ENCODE measurements at places on chromosomes 4 and X.

GRCh38 chr4:90121676-90122354, 5.4 kb upstream of the CCSER1 start:
- no peak for DNase-seq

- DNase-seq = no peak
These were observed 73.1 kb upstream of the EPGN start for GRCh38 chr4:74235135-74235534.

- DNase-seq = no peak
These were observed 116.6 kb downstream of the CPZ start for GRCh38 chr4:8709050-8709728.

DNA sequence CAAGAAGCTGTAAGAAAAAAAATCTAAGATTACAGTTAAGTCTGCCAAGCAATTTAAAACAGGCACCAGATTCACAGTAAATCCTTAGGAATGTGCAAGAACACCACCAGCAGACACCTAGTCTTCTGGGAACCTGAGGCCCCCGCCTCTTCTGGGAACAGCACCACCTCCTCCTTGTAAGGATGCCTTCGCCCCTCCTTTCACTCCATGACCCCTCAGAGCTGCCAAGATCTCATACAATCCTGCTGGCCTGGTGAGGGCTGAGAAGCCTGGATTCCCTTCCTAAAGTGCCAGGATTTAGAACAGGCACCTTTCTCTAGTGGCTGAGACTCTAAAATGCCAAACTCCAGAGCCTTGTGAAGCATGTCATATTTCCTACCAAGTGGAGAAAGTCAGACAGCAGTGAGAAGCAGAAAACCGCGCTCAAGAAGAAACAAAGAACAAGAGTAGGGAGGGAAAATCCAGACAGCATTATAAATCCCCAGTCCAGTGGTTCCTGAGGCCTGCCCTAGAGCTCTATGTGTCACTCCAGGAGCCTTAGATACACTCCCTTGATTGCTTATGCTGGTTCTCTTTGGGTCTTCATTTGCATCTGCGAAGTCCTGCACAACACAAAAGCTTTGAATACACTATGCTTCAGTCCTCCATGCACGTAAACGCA, 166.4 kb downstream of the TSPAN5 start:
- DNase-seq = no peak

DNA sequence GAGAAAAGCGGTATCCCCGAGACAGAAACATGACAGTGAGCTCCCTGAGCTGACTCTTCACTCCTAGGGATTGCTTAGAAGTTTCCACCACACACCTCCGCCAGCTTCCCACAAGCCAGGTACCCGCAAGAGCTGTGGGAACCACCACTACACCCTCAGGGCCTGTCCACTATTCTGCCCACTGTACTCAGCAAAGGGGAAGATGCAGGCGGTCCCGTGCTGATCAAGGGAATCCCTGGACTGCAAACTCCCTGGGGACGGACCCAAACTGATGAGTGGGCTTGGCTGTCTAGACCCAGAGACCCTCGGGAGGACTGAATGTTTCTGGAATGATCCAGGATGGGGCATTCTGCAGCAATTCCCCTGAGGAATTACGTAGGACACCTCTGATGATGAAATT, 30.2 kb downstream of the REELD1 start:
- DNase-seq = no peak

- DNase-seq = no peak
These were observed 10.0 kb upstream of the OPHN1 start for GRCh38 chrX:68443155-68443868.

- no peak for DNase-seq
These were observed 171.4 kb downstream of the AASDH start for GRCh38 chr4:56215901-56216300.

GRCh38 chr4:145090380-145090779, 7.6 kb downstream of the ANAPC10 start:
- no peak for DNase-seq

DNA sequence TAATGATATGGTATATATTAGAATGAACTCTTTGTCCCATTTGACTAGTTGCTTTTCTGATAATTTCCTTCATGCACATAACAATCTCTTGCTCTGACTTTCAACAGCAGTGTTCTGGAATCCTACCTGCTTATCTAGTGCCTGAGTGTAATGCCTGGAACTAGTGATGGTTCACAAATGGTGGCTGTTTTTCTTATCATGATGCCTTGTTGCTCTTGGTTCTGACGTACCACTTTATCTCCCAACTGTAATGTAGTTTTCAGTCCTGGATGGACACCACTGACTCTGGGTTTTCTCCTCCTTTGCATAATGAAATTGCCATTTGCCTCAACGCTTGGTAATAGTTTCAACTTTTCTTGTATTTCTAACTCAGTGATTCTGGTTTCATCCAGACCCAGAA, 25.5 kb upstream of the LUZP4 start:
- no peak for DNase-seq

- no peak for DNase-seq
These were observed 107.7 kb downstream of the GALNTL6 start for GRCh38 chr4:171920901-171921300.

DNA sequence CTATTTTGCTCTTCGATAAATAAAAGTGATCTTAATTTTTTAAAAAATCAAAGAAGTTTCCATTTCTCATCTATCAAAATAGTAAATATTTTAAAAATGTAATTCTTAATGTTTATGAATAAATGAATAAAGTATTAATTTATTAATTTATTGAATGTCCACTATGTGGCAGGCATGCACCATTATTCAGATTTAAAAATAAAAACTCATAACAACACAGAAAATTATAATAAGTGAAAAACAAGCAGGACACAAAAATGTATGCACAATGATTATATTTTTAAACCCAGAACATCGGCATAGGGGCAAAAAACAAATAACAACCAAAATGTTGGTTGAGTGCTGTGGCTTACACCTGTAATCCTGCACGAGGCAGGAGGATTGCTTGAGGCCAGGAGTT, 5.3 kb upstream of the PYURF start:
- DNase-seq = no peak

- no peak for DNase-seq
These were observed 13.0 kb downstream of the SMARCA1 start for GRCh38 chrX:129510331-129510730.

DNA sequence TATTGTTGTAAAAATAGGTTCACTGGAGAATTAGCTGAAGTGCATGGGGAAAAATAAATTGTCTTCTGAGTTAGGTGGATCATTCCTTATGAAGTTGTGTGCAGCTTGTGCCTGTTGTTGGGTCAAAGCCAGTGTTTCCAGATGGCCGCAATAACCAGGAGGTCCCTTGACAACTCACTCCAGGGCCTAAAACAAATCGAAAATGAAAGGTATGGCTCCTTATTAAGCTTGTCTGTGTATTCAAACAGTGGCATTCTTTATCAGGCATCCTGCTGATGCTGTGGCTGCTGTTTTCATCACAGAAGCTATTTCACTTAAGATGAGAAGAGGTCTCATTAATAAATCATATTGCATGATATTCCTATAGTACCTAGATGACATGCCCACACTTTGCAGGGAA, 80.2 kb downstream of the GRIA2 start:
- no peak for DNase-seq

DNA sequence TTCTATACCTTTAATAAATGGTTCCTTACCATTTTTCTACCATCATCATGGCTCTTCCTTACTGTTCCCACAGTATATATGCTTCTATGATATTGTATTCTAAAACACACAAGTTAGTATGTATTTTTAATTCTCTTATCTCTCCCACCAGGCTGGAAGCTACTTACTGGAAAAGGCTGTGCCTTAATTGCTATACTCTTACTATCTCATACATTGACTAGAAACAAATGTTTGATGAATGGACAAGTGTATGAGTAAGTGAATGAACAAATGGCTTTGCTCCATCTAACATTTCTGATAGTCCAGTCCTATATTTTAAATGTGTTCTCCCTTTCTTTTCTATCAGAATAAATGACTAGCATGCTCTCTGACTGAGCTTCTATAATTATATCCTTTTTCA, 320.8 kb upstream of the RASGEF1B start:
- DNase-seq = no peak

- no peak for DNase-seq
These were observed 42.3 kb downstream of the STX18 start for GRCh38 chr4:4499438-4500123.

GRCh38 chr4:139861471-139861870, 195.9 kb downstream of the MGST2 start:
- no peak for DNase-seq

- no peak for DNase-seq
These were observed 160.6 kb downstream of the PTTG2 start for GRCh38 chr4:38120772-38121171.

DNA sequence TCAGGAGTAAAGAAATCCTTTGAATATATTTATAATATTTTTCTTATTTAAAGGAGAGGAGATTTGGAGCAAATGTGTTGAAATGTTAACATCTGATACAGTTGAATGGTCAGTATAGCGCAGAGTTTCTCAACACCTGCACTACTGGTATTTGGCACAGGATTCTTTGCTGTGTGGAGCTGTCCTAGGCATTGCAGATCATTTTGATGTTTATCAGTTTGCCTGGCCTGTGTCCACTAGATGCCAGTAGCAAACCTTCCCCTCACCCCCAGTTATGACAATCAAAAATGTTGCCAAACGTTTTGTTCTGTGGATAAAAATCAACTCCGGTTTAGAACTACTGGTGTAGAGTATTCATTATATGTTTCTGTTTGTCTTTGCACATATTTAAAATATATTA, 765.3 kb upstream of the SLIT2 start:
- DNase-seq = no peak

GRCh38 chrX:17432158-17432557, 57.2 kb downstream of the NHS start:
- DNase-seq = no peak

DNA sequence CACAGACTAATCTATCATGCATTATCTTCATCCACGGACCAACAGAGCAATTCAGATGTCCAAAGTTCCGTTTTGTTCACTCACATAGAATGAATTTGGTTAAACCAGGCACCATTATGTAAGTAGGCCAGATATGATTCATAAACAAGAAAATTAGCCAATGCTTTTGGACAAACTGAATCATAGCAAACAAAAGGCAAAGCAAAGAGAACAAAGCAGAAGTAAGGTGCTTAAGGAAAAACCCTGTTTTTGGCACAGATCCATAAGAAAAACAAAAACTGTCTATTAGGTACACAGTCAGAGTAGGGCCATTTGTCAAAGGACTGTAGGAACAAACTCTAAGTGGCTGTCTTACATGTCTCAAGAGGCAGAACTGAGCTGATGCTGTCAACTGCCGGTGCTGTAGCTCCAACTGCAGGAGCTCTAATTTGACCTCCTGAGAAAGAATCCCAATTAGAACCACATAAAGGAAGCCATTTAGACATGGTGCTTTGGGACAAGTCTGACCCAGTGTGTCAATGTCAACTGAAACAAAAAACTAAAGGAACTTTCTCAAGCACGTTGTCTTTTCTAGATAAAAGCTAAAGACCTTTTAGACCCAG, 146.7 kb downstream of the COL25A1 start:
- DNase-seq = no peak

DNA sequence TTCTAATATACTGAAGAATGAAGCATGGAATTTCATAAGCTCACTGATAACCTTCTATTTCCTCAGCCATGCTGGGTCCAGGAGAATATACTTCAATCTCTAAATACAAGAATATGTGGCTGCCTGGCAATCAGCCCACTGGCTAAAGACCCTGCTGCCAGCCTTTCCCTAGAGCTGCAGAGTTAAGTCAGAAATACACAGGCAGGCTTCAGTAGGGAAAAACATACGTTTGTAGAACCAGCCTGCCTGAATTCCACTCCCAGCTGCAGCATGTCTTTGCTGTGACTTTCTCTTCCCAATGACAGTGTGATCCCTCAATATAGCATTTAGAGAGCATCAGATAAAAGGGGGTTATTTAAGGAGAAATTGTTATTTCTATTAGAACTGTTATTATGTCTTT, 289.1 kb downstream of the PCDH19 start:
- no peak for DNase-seq

DNA sequence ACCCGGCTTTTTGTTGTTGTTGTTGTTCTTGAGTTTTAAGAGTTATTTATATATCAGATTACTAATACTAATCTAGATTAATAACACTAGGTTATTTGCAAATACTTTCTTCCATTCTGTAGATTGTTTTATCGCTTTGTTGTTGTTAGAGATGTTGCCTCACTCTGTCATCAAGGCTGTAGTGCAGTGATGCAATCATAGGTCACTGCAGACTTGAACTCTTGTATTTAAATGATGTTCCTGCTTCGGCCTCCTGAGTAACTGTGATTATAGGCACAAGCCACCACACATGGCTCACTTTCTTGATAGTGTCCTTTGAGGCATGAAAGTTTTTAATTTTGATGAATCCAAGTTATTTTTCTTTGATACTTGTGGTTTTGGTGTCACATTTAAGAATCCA, 129.0 kb downstream of the VSIG4 start:
- no peak for DNase-seq

DNA sequence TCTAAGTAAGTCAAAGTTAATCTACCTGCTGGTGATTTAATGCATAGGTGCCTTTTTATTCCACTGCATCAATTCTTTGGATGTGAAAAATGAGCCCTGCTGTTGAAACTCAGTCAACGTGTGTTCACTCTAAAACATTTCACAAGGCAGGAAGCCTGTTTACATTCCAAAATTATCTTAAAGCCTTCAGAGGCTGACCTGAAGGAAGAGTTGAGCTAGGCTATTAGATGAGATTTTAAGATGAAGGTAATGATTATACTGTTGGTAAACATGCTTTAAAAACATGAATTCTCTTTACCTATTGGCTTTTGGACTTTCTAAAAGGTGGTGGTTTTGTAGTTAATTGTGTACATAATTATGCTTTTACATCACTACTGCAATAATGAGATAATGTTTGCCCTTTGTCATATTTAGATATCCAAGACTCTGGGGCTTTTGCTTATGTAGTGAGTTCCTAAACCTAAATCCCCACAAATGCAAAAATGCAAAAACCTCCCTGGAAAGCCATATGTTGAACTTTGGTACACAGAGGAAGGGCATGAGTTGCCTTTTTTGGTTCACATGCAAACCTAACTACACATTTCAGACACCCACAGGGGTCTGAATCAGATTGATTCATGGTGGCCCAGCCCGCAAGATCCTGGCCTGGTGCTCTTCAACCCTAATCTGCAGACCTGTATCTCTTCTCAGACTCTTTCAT, 92.3 kb downstream of the KLHL8 start:
- DNase-seq = no peak

DNA sequence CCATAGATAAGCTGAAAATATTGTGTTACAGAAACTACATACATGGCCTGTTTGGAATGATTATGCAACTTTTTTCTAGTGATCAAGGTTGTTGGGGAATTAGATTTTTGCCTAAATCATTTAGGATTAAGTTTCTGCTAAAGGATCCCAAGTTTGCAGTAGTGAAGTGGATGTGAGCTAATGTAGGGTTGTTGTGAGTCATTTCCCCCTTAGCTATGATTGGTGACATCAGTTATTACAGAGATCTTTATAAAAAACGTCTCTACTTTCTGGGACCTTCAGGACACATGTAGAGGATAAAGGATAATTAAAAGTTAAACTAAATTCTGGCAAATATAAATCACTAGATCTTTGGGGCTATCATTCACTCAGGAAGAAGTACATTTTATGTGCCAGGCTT, 133.3 kb downstream of the GATB start:
- no peak for DNase-seq

- DNase-seq = no peak
These were observed 116.6 kb upstream of the FAT1 start for GRCh38 chr4:186840222-186840701.

- no peak for DNase-seq
These were observed 38.9 kb downstream of the DDX60L start for GRCh38 chr4:168441412-168441811.

GRCh38 chr4:184344435-184344834, 126.8 kb upstream of the ENPP6 start:
- no peak for DNase-seq

GRCh38 chr4:106422766-106423165, 54.2 kb upstream of the GIMD1 start:
- DNase-seq = no peak
